ENCODE measurements at places on chromosomes 1 and 21.
A peak's percentile ranks its signal among the peaks of the same experiment; 100 is the strongest.

- DNase-seq: no peak
Observed at GRCh38 chr1:36529769-36530260, 47.1 kb upstream of the CSF3R start.

DNA sequence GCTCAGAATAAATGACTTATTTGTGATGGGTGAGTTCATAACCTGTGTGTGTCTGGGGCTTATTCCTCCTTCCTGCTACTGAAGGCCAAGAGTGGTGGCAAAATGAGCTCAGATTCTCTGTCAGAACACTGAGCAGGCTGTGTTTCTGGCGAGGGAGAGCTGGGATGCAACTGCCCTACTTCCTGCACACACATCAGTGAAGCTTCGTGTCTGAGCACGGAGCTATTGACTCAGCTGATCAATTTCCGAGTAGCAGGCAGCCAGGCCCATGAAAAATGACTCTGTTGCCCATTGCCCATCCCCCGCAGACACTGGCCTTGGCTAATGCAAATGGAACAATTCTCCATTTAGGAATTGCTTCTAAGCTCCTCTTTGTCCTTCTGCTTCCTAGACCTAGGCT is 27.7 kb downstream of the TNR start:
- DNase-seq: no peak

- DNase-seq: no peak
Observed at GRCh38 chr1:32798679-32799416, 18.3 kb downstream of the YARS1 start.

GRCh38 chr1:232016616-232017015 is 390.0 kb downstream of the DISC1 start:
- DNase-seq: no peak

DNA sequence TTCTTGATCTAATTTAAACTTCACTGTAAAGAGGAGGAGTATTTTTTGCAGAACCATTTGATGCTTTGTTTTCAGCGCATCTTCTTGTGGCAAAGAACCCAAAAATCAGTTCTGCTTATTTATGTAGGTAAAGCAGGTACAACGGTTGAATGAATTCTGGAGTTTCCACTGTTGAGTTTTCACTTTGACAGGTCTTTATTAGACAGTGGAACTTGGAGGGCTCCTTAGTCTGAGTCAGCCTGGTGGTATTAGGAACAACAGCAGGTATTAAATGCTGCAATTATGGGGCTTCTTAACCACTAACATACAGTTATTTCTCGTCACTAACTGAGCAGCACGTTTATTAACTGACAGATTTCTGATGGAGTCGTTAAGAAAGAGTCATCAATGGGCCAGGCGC is 1.2 kb downstream of the LRIG2 start:
- DNase-seq: no peak

DNA sequence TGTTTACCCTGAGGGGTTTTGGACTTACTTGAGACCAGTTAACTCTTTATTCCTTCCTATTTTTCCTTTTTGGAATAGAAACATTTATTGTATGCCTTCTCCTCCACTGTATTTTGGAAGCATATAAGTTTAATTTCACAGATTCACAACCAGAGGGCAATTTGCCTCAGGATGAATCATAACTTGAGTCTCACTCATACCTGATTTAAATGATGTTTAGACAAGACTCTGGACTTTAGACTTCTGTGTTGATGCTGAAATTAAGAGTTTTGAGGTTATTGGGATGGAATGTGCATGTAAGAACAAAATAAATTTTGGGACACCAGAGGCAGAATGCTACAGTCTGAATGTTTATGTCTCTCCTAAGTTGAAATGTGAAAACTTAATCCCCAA is 7.1 kb upstream of the ADAM30 start:
- no peak for DNase-seq

- no peak for DNase-seq
Observed at GRCh38 chr1:163528710-163529348, 207.1 kb downstream of the NUF2 start.

DNA sequence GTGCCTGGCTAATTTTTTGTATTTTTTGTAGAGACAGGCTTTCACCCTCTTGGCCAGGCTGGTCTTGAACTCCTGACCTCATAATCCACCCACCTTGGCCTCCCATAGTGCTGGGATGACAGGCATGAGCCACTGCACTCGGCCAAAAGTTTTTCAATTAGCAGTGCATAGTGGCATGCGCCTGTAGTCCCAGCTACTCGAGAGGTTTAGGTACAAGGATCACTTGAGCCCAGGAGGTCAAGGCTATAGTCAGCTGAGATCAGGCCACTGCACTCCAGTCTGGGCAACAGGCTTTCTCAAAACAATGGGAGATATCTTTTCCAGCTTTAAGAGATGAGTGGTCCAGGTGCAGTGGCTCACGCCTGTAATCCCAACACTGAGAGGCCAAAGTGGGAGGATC is 30.8 kb downstream of the DAP3 start:
- DNase-seq: no peak

- no peak for DNase-seq
Observed at GRCh38 chr1:222136869-222137268, 395.0 kb upstream of the DUSP10 start.

GRCh38 chr1:154874465-154874864 is 4.4 kb upstream of the KCNN3 start:
- DNase-seq: no peak

DNA sequence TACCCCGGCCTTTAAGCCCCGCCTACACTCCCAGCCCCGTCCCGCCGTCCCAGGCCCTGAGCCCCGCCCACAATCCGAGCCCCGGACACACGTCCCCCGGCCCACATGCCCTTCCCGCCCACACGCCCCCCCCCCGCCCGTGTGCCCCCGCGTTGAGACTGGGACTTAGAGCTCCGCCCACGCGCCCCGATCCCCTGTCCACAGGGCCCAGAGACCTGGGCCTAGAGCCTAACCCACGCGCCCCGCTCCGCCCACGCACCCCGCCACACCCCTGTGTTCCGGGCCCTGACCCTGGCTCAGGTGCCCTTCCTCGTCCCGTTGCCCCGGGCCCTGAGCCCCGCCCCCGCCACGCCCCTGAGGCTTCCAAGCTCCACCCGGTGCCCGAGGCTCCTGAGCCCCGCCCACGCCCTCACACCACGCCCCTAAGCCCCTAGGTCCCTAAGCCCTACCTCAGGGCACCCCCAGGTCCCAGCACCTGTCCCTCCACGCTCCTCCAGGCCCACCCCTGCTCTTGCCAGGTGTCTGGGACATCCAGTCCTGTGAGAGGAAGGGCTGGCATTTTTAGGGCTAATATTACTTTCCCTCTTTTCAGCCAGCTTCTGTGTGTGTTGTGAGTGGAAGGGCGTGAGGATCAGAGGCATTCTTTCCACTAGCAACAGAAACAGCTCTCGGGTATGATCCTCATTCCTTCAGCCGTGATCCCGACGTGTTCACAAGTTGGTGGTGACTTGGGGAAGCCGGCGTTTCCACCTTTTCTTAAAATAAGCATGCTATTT is 552 bp upstream of the GPR157 start:
- DNase-seq: peak; percentile 94

DNA sequence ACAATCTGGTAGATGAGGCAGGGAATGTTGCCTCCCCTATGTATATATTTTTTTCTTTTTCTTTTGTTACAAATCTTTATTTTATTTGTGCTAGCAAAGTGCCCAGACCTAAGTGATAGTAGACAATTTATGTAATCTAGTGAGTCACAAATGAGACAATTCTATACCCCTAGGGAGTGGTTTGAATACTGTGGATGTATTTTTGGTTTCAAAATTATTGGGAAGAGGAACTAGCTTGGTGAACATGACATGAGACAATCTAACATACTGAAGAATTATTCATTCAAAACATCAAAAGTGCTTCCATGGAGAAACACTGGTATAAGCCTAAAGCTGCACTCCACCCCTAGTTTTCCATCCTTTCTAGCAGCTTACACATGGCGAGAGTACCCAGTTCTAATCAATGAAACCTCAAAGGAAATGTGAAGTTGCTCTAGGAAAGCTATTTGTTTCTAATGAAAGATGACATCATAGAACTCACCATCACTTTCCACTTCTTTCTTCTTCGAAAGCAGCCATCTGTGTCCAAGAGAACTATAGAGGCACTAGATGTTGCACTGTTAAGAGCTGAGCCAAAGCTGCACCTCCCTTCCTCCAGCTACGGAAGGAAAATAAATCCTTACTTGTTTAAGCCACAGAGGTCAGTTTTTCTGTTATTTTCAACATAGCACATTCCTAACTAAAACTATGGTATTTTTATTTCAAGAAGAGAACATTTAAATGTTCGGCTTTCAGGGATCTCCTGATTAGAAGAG is 764.6 kb downstream of the LTN1 start:
- DNase-seq: no peak

DNA sequence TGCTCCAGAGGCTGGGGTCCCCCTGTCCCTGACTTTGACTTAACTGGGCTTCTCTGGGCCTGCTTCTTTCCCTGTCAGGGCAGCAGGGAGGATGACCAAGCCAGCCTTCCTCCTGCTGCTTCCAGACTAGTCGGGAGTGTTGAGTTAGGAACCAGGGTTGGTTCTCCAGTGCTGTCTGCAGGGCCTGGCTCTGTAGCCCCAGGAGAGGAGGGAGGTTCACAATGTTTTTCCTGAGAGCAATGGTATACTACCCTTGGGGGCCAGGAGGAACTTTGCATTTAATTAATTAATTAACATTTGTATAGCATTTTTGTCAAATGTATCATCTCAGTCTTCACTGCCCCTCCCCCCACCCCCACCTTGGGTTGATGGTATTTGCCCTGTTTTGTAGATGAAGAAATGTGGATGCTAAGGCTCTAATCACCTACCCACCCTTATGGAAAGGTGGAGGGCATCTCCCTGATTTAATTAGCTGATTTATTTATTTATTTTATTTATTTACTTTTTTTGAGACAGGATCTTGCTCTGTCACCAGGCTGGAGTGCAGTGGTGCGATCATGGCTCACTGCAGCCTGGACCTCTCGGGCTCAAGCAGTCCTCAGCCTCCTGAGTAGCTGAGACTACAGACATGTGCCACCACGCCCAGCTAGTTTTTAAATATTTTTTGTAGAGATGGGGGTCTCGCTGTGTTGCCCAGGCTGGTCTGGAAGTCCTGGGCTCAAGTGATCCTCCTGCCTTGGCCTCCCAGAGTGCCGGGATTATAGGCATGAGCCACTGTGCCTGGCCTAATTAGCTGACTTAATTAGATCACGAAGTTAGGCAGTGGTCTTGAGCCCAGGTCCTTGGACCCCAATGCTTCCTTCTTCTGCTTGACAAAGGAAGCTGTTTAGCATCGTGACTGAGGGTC is 6.6 kb downstream of the H6PD start:
- no peak for DNase-seq

DNA sequence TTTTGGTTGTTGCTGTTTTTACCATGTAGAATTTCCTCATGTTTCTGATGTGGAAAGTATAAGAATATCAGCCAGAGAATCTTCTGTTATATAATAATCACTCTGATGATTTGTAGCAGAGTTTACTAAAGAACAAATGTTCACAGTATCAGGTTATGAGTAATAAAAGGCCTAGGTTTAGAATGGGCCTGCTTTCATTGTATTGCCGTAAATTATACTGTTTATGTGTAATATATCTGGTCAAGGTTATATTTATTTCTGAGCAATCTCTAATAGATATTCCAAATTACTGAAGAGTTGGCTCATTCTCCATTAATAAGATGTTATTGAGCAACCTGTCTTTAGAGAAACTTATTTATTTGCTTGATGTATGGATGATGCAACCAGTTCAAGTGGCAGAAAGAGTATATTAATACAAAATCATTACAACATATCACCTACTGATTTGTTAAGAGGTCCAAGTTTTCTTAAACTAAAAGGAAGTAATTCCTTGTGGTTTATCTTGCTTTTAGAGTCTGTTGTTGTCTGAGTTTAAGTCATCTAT is 649.4 kb upstream of the CXADR start:
- DNase-seq: no peak

DNA sequence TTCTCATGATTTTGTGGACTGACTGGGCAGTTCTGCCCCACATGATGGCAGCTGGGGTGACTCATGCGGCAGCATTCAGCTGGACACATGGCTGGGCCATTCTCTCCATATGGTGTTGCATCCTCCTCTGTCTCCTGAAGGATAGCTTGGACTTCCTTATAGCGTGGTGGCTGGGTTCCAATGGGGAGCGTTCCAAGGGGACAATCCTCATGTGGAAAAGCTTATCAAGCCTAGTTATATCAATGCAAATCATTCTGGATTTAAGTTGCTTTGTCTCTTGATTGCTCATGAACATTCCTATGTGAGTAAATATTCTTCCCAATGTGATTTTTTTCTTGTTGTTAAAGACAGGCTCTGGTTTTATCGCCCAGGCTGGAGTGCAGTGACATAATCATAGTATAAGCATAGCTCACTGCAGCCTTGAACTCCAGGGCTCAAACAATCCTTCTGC is 13.2 kb upstream of the SLC2A1 start:
- no peak for DNase-seq

GRCh38 chr1:100441146-100441545 is 88.8 kb downstream of the CDC14A start:
- no peak for DNase-seq

- no peak for DNase-seq
Observed at GRCh38 chr1:68644504-68644903, 147.6 kb upstream of the DEPDC1 start.

GRCh38 chr1:40161888-40162397 is 756 bp downstream of the RLF start:
- DNase-seq: no peak

DNA sequence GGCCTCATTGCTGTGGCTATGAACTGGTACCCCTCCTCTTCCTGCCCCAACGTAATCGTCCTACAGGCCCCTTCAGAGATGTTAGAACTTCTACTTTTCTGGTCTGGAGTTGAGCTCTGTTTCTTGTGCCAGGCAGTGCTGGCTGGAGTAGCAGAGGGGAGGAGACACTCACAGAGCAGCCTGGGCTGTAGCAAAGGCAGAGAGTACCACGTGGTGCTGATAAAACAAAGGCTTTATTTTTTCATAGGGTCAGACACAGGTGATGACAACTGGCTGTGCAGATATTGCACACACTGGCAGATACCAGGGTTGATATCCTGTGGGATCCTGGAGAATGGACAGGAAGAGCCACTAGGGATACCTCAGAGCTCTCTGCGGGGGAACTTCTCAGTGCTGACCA is 23.2 kb downstream of the CRCT1 start:
- DNase-seq: no peak

DNA sequence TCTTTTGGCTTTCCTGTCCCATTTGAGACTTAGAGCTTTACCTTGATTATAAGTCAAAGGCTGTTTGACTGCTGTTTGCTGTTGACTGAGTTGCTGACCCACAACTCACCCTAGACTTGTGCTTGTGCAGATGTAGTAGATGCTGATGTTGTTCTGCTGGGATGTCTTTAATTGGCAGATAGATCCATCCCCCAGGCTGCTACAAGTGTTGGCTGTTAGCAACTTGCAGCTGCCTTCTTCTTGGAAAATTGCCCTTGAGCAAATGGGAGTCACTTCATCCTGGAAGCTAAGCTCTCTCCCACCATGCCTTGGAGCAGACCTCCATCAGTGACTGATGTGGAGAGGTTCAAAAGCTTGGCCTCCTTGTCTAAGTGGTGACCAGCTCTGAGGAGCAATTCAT is 139.3 kb upstream of the KIAA0040 start:
- no peak for DNase-seq

DNA sequence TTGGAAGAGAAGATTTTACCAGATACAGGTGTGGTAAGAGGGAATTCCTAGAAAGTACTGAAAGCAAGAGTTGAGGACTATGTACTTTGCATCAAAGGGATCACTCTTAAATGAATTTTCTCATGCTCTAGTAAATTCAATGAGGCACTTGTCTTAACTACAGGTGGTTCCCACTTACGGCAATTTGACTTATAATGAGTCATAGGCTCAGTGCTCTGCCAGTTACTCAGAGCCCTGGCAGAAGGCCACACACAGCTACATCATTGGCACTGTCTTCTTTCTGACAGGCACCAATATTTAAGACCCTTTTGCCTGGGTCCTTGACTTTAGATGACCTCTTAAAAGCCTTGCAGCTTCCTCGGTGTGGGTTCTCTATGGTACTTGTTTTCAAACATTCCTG is 15.9 kb upstream of the ADAMTS5 start:
- DNase-seq: no peak
